ENCODE measurements at places on chromosomes 7 and 10.

GRCh38 chr7:2520761-2521290 is 1.3 kb downstream of the LFNG start:
- peak; percentile 17 for DNase-seq

GRCh38 chr7:44152971-44153947 is 12.1 kb upstream of the MYL7 start:
- DNase-seq, result no peak

GRCh38 chr7:89773611-89774010 is 380.7 kb upstream of the STEAP1 start:
- no peak for DNase-seq

DNA sequence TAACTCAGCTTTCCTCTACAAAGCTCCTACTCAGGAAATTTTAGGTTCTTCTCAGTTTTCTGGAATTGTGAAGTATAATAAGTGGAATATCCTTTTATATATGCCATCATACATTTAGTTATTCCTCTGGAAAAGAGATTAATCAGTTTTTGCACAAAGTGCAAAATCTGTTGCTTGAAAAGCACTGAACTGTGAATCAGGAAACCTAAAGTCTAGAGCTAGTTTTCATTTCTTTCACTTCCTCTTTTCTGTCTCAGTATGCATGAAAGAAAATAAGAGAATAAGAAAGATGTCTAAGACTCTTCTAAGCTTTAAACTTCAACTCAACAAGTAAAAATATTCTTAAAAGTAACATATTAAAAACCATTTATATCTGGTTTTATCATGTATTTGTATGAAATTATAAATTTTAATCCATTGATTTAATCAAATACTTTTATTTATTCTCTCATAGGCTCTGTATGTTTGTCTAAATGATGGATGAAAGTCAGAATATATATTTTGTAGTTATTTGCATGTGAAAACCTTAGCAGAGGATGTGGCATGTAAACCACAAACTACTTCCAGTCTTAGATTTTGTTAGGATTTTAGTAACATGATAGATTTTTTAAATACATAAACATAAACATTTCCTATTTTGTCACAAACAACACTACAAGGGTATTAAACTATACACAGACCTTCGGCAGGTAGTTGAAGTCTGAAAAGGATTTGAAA is 1073.0 kb downstream of the XPNPEP1 start:
- peak; percentile 19 for DNase-seq

GRCh38 chr7:12322903-12323300 is 80.8 kb downstream of the VWDE start:
- no peak for DNase-seq
